AG09309 (cell line): ENCODE measurements at places on chromosomes 12 and 14.

GRCh38 chr14:51365241-51365965 is 125.4 kb downstream of the TMX1 start:
- DNase-seq, result no peak

DNA sequence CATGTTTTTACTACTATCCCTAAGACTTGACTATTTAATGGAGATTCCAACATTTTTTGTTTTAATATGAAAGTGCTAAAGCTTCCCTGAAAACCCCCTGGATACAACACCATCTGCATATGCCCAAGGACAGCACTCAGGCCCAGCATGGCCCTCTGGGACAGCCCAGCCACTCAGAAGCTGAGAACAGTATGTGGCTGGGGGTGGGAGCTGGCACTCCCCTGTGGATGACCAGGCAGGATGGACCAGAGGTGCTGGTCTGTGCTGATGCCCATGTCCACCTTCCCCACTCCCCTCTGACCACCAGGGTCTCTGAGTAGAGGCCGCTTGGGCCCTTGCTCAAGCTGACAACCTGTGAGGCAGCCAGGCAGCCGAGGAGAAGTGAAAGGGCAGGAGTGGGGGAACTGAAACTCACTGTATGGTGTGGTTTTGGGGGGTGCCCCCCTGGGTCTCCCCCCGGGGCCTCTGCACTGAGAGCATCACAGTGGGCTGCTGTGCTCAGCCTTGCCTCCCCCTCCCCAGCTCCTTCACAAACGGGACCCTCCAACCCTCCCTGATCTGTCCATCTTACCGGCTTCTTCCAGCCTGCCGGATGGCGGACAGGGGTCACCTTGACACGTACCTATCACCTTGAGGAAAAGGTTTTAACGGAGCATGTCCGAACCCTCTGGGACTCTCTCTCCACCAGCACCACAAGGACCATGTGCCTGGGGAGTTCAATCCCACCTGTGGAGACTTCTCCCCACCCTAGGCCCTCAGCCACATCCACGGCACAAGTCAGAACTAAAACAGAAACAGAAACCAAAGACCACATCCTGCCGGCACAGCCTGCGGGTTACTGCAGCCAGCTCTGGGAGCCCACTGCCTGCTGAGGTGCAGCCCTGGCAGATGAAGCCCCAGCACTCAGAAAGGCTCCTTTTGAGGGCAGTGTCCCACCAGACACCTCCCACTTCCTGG is at the start of gene TMEM229B:
TMEM229B (minus strand) TSS at position 785 of the 957 bp plus-strand sequence. CDS start 14,798 bp downstream, outside the sequence.
- no peak for DNase-seq

DNA sequence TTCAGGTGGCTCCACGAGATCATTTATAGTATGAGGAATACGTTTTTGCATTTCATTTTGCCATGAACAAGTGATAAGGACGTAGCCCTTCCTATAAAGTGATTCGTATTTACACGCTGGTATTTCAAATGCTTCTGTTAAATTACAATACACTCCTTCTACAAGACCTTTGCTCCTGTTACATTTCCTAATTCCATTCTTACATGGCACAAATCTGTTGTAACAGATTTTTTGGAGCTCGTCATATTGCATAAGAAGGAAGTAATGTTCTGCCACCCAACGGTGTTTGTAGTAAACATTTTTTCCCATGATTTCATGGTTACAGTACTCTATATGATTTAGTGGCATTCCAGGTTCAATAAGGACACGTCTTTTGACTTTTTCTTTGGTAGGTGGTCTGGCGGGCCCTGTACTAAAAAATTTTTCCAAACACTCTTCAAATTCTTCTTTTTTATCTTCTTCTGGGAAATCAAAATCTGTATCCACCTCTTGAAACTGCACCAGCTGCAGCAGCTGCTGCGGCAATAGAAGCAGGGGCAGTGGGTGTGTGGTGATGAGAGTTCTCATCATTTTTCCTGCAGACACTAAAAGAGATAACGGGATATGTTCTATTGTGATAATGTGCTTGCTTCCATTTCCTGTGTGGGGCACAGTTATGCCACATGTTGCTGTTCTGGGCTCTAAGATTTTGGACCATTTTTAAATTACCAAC is 4.2 kb downstream of the RNASE9 start:
- no peak for DNase-seq

DNA sequence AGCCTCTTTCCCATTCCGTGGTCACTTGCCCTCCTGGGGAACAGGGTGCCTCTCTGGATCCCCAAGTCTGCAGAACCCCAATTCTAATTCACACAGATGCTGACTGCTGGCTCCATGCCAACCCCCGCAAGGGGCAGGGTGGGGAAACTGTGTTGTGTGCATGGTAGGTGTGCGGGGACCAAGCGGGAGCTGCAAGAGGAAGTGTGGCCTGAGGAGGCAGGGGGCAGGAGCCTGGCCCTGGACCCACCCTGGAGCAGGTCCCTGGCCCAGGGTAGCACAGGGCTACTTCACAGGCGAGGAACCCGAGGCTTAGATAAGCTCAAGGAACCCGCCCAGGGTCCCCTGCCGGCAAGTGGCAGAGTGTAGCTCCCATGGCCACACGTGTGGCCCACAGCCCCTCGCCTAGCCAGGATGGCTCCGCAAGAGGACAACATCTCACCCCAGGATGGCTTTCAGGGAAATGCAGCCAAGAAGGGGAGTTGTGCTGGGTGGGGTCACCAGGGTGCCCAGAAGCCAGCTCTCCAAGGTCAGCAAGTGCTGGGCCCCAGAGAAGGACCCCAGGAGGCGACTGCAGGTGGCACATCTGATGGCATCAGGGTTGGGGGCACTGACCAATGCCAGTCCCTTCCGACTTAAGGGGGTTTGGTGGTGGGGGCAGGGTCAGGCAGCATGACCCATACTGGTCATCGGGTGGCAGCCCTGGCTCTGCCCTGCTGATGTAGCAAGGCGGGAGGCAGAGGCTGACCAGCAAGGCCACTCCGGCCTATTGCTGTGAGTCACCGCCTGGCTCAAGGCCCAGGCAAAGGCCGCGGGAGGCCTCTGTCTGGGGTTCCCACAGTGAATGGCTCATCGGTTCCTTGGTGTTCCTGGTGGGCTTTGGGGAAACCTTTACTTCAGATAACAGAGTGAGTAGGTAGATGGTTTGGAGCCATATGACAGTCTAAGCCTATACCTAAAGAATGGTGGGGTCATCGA is 37.3 kb upstream of the EML1 start:
- DNase-seq, result peak; percentile 79

GRCh38 chr12:45398552-45398951 is 182.7 kb downstream of the ANO6 start:
- DNase-seq, result no peak

DNA sequence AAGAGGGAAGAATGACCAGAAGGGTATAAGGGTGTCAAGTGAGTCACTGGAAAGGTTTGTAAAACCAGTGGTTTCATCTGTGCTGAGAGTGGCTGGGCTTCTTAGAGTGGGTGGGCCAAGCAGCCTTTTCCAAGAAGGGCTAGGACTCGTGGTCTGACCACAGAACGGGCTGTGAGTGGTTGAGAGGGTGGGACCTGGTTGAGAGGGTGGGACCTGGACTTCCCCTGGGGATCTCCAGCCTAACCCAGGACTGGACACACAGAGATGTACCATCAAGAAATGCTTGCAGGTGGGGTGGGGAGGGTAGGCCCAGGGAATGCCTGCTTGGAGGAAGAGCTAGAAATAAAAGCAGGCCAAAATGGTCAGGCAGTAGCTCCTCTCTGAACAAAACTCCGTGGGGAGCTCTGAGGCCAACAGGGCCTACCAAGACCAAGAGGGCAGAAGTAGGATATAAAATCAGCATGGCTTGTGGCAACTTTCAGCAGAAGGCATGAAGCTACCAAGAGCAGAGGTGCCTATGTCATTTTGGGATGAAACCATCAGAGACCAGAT is 140.5 kb downstream of the FOXN3 start:
- no peak for DNase-seq

GRCh38 chr12:94405413-94406116 is 54.1 kb downstream of the CEP83 start:
- DNase-seq, result no peak

GRCh38 chr12:32248441-32249140 is 141.9 kb downstream of the BICD1 start:
- DNase-seq, result no peak

DNA sequence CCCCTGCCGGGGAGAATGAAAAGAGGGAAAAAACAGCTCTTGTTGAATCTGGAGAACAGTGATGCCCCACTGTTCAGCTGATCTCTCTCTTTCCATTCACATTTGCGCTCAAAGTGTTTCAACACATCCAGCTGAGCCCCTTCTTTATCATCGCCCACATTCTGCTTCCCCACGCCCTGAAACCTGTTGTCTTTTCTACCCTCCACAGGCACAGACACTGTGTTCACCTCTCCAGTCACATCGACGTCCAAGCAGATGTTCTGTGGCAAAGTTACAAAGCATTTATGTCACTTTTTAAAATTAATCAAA is 338.7 kb downstream of the EGLN3 start:
- DNase-seq, result no peak

- DNase-seq, result no peak
These were observed 40.6 kb downstream of the WSCD2 start for GRCh38 chr12:108169708-108170107.

GRCh38 chr14:77849711-77850110 is 49.8 kb downstream of the ADCK1 start:
- peak; percentile 3 for DNase-seq

DNA sequence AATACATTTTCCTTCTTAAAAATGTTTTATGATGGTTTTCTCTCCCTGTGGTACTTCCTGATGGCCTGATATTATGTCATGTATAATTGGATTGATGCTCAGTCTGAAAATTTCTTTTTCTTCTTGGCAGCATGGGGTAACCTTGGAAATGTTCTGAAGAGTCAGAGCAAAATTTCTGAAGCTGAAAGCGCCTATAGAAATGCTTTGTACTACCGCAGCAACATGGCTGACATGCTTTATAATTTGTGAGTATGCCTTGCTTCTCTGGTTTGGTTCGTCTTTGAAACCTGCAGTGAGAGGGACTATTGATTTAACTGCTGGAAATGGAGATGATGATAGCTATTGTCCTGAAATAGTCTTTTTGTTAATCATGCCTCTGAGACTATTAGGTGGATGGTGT is 243.6 kb downstream of the TMTC2 start:
- DNase-seq, result no peak

- DNase-seq, result no peak
These were observed 177.3 kb downstream of the BMP4 start for GRCh38 chr14:53779301-53779700.

DNA sequence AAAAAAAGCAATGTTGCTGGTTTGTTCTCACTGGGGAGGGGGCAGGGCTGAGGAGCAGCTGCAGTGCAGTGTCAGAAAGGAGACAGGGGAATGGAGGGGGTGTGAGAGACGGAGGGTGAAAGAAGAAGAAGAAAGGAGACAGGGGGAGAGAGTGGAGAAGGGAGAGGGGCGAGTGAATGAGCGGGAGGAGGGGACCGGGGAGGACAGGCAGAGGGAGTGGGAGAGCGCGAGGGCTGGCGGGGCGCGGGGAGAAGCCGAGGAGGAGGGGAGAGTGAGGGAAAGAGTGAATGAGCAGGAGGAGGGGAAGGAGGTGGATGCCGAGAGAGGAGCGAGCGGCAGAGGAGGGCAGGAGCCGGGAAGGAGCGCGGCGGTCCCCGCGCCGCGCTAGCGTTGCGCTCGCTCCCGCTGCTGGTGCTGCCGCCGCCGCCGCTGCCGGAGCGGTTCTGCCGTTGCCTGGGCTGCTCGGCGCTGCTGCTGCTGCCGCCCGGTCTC is at the start of gene NOVA1:
NOVA1 (minus strand) TSS at position 445 of the 492 bp plus-strand sequence. CDS start 597 bp downstream, outside the sequence.
- no peak for DNase-seq

- DNase-seq, result no peak
These were observed 406 bp downstream of the TMEM263 start for GRCh38 chr12:106956048-106956578.

- no peak for DNase-seq
These were observed 86.4 kb upstream of the NTF3 start for GRCh38 chr12:5345534-5345933.

DNA sequence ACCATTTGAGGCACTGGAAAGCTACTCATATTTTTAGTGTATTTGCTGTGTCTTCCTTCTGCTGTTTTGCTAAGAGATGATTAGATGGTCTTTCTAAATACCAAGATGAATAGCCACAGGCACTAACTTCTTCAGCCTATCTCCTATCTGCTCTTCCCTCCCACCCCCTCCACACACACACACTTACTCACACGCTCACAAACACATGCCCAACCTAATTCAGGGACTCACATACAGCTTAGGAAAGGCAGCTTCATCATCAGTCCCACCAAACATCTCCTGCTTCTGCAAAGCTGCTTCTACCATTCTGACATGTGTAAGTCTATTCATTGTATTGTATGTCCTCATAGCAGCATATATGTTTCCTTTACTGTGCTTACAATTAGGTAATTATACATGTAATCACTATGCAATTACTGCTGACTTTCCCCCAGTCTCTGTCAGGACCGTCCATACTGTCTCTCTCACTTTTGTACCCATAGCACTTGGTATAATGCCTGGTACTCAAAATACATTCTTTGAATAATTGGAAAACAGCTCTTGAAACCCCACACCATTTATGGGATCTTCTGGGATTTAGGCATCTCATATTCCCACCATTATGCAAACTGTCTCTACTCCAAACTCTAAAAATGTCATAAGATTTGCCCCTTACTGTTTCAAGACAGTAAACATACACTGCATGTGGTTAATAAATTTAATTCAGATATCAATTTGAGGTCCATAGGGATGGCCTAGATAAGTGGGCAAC is 83.3 kb upstream of the HIF1A start:
- no peak for DNase-seq

- no peak for DNase-seq
These were observed 21.4 kb downstream of the B4GALNT3 start for GRCh38 chr12:480831-481816.

DNA sequence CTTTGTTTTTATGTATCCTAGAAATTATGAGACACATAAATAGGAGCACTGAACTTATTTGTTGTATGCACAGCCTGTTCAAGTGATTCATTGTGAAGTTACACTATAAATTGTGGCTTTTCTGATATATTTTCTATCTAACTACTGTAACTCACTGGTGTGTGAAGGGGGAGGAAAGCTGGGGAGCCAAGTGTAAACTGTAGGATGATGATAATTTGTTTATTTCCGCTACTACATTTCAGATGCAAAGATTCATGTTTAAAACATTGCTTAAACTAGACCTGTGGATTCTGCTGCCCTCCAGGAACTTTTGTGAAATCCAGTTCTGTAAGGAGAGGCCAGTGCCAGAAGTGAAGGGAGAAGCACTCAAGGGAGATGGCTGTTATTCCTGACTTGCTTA is 3.3 kb downstream of the TMTC2 start:
- no peak for DNase-seq
